Posterior vena cava (tissue), 2 donors: ENCODE measurements at places on chromosomes 2 and 18. TPM values are rescaled to one million over a fixed set of nuclear protein-coding genes. Genes with fewer than 3 reads are reported as not detected.

DNA sequence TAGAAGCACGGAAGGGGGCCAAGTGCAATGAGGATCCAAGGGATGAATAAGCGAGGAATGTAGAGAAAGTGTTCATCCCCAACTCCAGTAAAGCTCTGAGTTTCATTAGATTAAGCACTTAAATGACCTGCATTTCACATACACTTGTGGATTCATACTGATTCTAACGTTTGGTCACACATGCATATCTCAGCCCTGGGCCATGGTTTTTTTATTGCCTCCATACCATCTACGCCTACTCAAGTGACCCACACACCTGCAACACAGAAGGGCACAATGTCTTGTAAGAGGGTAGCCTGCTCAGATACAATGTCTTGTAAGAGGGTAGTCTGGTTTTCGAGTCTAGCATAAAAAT, 566 bp upstream of the MRPS5 start:
- DNase-seq, result no peak

DNA sequence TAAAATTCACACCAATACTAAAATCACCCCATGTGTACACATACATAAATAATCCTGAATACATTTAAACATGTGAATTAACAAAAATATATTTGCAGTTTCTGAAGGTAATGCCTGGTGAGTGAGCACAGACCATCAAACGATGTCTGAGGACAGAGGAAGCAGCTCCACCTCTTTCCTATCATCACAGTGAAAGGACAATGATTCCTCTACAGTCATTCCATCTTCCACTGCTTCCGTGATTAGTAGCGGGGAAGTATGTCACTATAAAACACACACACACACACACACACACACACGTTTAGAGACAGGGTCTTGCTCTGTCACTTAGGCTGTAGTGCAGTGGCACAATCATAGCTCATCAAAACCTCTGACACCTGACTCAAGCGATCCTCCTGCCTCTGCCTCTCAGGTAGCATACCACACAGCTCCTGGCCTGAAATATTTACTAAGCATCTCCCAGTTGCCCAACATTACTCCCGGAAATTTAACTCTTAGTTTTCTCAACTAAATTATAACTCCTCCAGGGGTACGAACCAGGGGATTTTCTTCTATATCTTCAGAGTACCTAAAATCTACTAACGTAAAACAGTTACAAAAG, 12.8 kb downstream of the FAM210A start:
- no peak for DNase-seq

- DNase-seq, result no peak
Observed at GRCh38 chr2:109348190-109348589, 219.2 kb downstream of the SH3RF3 start.

DNA sequence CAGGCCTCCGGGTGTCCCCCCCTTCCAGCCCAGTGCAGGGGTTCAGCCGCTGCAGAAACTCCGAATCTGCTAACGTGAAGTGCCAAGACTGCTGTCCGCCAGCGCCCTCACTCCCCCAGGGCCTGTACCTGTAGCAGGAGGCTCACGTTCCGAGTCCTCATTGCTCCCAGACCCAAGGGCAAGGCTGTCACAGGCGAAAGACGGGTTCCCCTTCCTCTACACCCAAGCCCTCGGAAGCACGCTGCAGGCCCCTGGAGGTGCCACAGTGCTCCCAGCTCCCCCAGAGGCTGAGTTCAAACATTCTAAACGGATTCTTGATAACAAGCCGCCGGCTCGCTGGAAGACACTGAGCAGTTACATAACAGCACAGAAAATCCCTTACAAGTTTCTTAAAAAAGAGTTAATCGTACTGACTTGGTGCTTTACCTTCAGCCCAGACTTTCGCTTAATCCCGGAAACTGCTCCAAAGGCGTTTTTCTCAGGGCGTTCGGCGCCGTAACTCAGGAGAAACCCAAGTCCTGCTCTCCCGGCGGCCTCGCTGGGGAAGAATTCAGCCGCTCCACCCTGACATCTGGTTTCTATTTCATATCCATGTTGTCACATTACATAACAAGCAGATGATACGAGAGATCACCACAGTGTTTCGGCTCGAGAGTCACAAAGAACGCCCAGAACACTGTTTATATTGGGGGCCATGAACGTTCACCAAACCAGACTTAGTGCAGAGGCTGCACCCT, 92.0 kb downstream of the HDAC4 start:
- DNase-seq, result peak; percentile 77

DNA sequence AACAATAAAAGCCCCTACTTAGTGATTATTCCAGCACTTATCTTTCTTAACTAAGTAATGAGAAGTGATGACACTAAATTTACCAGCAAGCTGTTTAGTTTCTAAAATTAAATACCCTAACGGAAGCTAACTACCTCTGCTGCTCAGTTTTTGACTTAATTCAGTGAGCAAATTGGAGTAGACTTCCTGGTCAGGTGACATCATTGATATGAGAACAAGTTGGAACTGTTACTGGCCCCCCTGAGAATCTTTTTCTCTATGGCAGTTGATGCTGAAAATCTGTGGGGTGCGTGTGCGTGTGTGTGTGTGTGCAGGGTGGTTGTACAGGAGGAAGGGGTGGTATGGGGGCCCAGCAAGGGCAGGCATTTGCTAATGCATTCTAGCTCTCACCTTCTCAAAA, 35.5 kb upstream of the BMP10 start:
- DNase-seq, result no peak

GRCh38 chr2:235643680-235644511, 150.1 kb downstream of the AGAP1 start:
- no peak for DNase-seq

DNA sequence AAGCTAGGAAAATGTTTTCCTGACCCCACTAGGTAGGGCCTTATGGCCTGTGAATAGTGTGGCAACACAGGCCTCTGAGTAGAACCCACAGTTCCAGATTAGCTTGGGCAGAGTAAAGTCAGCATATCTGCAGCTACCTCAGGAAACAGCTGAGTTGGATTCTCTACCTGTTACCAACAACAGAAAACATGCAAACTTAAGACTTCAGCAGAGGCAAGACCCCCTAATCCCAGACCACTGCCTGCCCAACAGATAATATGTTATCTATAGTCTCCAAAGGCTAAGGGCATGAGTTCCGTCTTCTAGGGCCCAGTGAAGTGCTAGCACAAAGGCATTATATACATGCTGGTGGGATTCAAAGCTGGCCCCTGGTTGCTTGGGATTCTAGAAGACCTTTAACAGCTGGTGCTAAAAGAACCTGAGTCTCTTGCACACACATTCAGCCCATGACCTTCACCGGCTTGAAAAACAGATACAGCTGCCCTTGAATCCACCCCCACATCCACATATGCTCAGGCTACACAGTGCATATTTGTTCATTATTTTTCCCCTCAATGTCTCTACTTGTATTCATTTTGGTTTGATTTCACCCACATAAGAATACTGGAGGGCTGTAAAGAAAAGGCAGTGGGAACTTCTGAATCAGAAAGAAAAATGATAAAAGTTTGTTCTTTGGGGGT, 13.5 kb upstream of the UBXN4 start:
- no peak for DNase-seq

- peak; percentile 87 for DNase-seq
Observed at GRCh38 chr2:97995026-97995733, 568 bp downstream of the TMEM131 start.

DNA sequence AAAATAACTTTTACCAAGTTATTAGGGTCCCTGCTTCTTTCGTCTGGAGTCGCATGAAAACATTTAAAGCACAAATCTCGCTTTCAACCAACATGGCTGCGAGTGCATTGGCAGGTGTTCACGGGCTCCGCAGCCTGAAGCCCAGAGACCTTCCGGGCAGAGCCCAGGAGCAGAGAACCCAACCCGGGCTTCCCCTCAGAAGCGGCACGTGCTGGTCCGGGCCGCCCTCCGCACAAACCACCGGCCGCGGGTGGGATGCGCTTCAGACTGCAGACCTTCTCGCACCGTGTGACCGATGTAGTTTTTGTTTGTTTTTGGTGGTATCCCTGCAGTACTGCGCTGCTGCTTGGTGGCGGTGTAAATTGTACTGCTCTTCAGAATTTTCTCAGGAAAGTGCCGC, 105.6 kb upstream of the TPO start:
- DNase-seq, result no peak

DNA sequence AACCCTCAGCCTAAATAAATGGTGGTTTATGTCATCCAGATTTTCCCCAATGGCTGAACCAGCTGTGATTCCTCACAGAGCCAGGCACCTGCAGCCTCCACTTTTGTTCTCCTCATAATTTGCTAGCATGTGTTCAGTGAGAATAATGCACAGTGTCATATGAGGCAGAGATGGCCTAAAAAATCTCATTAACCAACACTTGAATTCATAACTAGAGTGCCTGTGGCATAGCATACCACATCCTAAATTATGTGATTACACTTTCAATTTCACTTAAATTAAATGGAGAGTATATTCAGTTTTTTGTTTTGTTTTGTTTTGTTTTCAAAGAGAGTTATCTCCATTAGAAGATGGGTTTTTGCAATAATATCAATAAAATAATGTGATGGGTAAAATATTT, 488.0 kb downstream of the CBLN2 start:
- DNase-seq, result no peak

DNA sequence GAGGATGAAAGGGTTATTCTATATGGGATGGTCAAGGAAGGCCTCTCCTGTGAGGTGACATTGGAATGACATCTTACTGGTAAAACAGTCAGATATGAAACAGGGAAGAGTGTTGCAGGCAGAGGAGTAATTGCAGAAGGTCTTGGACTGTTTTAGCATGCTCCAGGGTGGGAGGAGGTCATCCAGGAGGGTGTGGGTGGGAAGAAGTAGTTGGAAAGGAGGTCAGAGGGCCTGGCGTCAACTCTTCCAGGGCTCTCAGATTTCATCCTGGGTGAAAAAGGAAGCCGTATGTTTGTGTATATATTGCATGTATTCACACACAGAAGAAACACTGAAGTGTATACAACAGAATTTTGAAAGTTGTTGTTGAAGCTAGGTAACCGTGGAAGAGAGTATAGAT, 48.2 kb downstream of the ATP9B start:
- DNase-seq, result no peak

DNA sequence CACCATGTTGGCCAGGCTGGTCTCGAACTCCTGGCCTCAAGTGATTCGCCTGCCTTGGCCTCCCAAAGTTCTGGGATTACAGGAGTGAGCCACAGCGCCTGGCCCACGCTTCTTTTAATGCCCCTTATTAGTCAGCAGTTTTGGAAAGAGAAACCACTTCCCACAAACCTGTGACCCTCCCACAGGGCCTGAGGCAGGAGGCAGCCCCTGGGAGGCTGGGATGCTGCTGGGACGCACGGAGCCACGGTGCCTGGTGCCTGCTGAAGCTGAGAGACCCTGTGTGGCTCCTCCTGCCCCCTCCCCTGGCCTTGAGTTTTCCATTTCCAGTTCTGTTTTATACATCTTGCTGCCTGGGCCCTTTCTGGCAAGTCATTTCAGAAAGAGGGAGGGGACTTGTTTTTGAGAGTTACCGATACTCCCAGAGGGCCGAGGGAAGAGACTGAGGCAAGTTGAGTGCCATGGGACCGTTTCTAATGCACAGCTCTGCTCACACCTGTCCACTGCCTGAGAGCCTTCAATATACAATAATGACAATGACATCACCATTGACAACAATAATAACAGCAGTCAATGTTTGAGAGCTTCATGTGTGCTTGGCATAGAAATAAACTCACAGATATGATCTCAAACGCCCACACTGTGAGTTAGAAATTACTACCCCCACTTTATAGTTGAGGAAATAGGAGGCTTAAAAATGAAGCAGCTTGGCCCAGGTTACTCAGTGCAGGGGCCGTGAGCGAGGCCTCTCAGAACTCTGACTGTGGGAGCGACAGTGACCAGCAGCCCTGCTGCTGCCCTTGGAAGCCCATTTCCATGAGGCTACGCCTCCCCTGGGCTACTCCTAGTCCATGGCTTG, 78.1 kb upstream of the YWHAQ start:
- no peak for DNase-seq

- DNase-seq, result no peak
Observed at GRCh38 chr2:86570059-86570458, 6.8 kb upstream of the CHMP3 start.

DNA sequence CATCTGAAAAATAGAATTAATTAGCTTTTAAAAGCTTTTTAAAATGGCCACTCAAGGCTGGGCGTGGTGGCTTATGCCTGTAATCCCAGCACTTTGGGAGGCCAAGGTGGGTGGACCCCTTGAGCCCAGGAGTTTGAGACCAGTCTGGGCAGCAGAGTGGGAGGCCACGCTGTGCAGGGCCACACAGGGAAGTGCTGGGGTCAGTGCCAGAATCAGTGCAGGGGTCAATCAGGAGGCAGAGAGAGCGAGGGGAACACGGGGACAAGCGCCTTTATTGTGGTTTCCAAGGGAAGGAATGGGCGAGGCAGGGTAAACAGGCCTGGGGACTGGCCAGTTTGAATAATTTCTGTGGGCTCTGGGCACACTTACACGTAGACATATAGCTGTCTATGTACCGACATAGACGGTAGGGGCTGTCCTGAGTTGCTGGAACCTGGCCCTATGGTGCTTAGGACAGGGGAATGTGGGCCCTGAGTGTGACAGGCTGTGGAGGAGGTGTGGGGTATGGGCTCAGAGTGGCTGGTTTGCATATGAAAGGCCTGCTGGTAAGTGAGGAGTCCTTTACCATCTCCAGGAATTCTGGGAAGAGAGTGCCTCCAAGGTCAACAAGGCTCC, 42.9 kb downstream of the DYSF start:
- peak; percentile 45 for DNase-seq

DNA sequence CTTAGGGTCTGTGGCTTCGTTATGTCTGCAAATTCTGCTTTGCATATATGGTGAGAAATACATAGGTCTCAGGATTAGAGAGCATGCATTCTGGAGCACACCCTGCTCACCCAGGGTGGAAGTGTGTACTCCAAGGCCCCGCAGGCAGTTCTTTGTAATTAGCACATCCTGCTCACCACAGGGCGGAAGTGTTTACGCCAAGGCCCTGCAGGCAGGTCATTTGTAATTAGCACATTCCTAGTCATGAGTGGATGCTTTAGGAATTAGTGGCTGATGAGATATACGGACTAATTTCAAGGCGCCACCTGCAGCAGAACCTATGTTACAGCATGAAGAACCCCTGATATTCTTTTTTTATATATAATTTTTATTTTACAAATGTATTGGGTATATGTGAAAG, 4.2 kb downstream of the ALLC start:
- DNase-seq, result peak; percentile 36

GRCh38 chr18:74928194-74928968, 280.6 kb downstream of the PTGR3 start:
- no peak for DNase-seq

GRCh38 chr2:74843899-74844298, 10.0 kb downstream of the HK2 start:
- no peak for DNase-seq

The CYP27A1 gene
- 9.0 TPM for total RNA-seq

The CLIP4 gene
- 31.9 TPM for total RNA-seq

The INO80C gene
- 18.8 TPM for total RNA-seq

The PROM2 gene
- 0.28 TPM for total RNA-seq

The B3GNT7 gene
- total RNA-seq, result 7.7 TPM

The DUSP2 gene
- total RNA-seq, result 3.8 TPM

The ANKRD23 gene
- 2.9 TPM for total RNA-seq

The C2orf78 gene
- not detected for total RNA-seq

The SLC9A4 gene
- total RNA-seq, result not detected

The SERPINB2 gene
- total RNA-seq, result 0.46 TPM

The ATP8B1 gene
- total RNA-seq, result 47.3 TPM

The SLC30A3 gene
- 1.4 TPM for total RNA-seq

The ANKRD53 gene
- total RNA-seq, result 2.3 TPM

The VAPA gene
- total RNA-seq, result 172 TPM

The DPP10 gene
- total RNA-seq, result not detected
